ENCODE measurements at places on chromosomes 7 and 10.

DNA sequence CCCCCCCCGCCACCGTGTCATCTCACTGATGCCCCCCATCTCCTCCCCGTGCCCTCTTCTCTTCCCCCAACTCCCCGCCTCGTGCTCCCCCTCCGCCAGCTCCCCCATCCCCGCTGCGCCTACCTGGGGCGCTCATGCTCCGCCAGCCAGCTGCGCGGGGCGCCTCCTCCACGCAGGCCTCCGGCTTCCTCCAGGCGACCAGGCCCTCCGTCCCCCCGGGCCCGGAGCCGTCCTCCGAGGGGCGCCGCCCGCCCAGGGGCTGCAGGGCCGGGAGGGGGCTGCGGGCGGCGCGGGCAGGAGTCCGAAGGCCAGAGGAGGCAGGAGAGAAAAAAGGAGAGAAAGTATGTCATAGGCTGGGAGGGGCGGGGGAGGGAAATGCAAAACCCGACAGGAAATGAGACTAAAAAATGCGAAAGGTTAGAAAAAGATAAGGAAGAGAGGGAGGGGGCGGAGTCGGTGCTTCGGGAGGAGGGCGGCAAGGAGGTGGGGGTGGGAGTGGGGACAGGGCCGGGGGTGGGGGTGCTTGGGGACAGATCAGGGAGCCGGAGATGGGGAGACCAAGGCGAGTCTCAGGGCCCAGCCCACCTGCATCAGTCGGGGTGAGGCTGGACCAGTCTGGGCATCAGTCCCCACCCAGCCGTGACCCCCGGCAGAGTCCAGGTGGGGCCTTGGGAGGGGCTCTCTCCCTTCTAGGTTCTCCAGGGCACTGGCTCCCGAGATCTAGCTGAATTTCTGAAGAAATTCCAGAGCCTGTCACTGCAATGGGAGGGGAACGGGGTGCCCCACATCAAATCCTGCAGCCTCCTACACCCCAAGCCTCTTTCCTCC is at the start of gene CARD11:
Gene CARD11, minus strand, starts transcription at position 324 of the 828 bp plus-strand sequence. CDS start 85,361 bp downstream, outside the sequence.
- peak; percentile 84 for DNase-seq

GRCh38 chr7:54015251-54015650 is 526.9 kb upstream of the VSTM2A start:
- DNase-seq, result no peak

GRCh38 chr10:43138757-43139241 is 554 bp downstream of the CSGALNACT2 start:
- peak; percentile 78 for DNase-seq

GRCh38 chr7:110601710-110602109 is 489.2 kb upstream of the LRRN3 start:
- DNase-seq, result no peak

GRCh38 chr10:24552346-24553016 is 171.2 kb downstream of the ARHGAP21 start:
- DNase-seq, result peak; percentile 40

DNA sequence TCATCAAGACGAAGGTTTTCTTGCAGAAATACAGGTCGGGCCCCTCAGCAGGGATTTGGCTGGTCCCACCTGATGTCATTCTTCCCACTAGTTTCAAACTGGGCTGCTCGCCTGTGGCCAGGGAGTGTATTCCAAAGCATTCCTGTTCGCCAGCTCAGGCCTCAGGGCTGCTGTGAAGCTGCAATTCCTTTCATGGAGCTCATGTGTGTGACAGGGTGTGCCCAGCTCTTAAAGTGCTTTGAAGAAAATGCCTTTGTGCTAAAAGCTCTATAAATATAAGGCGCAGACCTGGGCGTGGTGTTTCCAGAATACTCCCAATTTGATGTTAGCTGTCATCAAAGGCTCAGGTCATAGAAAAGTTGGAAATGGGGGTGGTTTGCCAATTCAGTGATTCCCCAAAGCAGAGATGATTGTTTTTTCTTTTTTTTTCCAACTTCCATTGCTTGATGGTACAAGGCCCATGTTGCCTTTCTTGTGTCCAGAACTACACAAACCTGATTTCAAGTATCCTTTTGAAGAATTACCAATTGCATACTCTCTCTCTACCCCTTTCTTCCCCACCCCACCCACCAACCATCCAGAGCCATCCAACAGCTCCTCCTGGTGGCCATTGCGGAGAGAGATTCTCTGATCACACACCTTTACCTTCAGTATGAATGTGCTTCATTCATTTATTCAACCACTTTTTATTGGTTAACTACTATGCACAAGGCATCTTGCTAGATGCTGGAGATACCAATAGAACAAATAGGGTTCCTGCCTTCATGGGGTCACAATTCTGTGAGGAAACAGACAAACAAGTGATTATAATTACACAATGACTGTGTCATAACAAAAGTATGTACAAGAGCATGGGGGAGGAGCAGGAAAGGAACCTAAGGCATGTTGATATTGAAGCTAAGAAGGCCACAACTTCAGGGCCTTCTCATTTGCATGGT is 297.3 kb upstream of the LYZL1 start:
- DNase-seq, result peak; percentile 62
